ENCODE measurements at places on chromosomes 2 and 18.

- no peak for DNase-seq
Observed at GRCh38 chr2:210617732-210618330, 61.4 kb downstream of the CPS1 start.

DNA sequence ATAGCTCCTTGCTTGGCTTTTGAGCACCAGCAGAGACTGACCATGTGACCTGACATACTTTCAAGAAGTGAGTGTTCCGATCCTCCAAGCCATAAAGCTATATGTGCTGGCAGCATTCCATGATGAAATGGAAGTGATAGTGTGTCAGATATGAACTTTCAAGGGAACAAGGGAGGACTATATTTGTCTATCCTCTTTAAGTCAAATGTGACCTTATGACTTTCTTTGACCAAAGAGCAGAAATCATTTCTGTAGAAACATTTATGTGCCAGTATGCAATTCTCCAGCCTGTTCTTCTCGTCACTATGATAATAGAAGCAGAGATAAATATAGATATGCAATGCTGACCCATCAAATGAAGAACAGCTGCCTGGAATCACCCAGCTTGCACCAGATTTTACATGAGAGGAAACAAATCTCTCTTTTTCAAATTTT is 14.4 kb downstream of the HYCC2 start:
- DNase-seq, result no peak

- no peak for DNase-seq
Observed at GRCh38 chr2:45739796-45740485, 88.5 kb downstream of the PRKCE start.

DNA sequence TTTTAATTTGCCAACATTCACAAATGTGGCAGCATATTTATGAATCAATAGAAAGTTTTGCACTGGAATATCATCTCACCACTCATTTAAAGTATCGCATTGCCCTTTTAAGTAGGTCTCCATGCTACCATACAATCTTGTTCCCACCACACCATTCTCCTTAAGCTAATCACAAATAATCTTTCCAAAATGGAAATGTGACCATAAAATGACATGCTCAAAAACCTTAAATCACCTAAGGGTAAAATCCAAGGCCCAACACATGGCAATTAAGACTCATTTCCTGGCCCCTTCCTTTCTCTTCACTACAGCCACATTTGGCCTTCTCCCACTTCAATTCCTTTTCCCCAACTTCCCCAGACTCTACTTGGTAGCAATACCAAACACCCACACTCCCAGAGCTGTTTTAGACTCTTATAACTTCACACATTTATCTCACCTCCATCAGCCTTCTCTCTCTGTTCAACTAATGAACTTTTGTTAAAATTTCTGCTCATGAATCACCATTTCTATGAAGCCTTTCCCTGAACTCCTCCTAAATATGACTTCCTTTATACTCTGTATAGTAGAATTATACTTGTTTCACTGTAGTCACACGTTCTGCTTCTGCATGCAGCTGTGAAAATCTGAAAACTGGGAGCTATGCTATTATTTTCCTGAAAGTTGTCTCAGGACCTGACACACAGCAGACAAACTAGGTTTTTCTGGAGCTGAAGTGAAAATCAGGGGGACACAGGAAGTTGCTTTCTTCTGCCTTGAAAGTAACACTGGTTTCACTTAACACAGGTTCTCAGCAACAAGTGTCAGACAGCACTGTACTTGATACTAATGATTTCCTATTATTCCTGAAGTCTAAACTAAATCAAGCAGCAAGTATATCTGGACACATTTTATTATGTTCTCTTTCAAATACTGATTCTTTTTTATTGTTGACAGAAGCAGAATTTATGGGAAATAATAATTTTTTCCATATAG is 303.9 kb downstream of the ZEB2 start:
- DNase-seq, result no peak

DNA sequence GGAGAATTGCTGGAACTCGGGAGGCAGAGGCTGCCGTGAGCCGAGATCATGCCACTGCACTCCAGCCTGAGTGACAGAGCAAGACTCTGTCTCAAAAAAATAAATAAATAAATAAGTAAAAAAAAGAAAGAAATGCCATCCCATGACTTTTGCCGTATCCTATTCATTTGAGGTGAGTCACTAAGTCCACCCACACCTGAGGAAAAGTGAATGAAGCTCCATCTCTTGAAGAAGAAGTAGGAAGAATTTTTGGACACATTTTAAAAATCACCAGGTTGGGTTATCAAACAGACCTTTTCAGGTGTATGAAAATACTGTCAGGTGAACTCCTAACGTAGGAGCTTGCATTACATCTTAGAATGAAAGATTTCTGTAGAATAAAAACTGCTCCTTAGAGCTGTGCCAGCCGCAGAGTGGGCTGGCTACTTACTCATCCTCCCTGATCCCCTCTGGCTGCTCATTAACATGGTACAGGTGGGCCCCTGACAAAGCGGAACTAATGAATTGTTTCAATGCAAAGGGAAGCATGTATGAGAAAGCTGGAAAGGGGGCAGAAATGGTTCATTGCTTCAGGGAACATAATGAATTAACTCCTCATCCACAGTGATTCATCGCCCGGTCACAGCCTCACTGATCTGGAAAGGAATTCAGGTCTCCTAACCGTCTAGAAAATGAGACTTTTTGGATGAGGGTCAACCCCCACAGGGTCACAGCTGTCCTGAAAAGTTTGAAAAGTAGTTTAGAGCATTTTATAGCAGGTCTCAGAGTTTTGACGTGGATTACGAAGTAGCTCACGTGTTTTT is 191.4 kb downstream of the SPP2 start:
- no peak for DNase-seq

- DNase-seq, result no peak
Observed at GRCh38 chr2:58842501-58843155, 601.5 kb upstream of the FANCL start.

All from progenitor cell of endocrine pancreas (in vitro differentiated cells).